Thymus (tissue), 14 donors: ENCODE measurements at places on chromosomes 2 and 18. TPM values are rescaled to one million over a fixed set of nuclear protein-coding genes. Genes with fewer than 3 reads are reported as not detected.

The MYOM1 gene
- 1.1 TPM for total RNA-seq

- no peak for DNase-seq
These were observed 582.6 kb downstream of the NRXN1 start for GRCh38 chr2:50449306-50449705.

The NCK2 gene
- total RNA-seq, result 14.5 TPM

The RNF125 gene
- 5.1 TPM for total RNA-seq

The LHCGR gene
- total RNA-seq, result 0.05 TPM

The SRD5A2 gene
- total RNA-seq, result 0.28 TPM

The CCDC68 gene
- 0.52 TPM for total RNA-seq
